ENCODE measurements at places on chromosomes 13 and 19.

DNA sequence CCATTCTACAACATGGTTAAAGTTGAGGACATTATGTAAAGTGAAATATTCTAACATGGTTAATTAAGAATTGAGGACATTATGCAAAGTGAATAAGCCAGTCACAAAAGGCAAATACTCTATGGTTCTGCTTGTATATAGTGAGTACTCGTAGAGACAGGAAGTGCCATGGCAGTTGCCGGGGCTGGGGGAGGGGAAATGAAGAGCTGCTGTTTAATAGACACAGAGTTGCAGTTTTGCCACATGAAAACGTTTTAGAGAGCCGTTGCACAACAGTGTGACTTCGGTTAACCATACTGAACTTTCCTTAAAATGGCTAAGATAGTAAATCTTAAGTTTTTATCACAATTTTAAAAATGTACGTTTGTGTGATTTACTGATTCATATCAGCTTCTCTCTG, 176.9 kb downstream of the SHISA2 start:
- DNase-seq, result peak; percentile 38

GRCh38 chr13:27302643-27303262, 32.1 kb downstream of the RASL11A start:
- DNase-seq, result peak; percentile 32

- no peak for DNase-seq
Observed at GRCh38 chr13:23321535-23322241, 111.8 kb downstream of the SACS start.

- no peak for DNase-seq
Observed at GRCh38 chr19:20259615-20260014, 92.6 kb downstream of the ZNF486 start.

- no peak for DNase-seq
Observed at GRCh38 chr13:59404331-59404730, 759.4 kb downstream of the DIAPH3 start.

Data from hematopoietic multipotent progenitor cell treated with erythropoietin and hydrocortisone succinate and interleukin-3 and kit ligand, for 6 days (in vitro differentiated cells).